Head of caudate nucleus (tissue), 42 donors: ENCODE measurements at places on chromosomes 12 and 14.

GRCh38 chr12:106941481-106942156 is 14.1 kb upstream of the TMEM263 start:
- DNase-seq = no peak

- DNase-seq = no peak
These were observed 294.0 kb downstream of the PPFIA2 start for GRCh38 chr12:81465191-81465590.

DNA sequence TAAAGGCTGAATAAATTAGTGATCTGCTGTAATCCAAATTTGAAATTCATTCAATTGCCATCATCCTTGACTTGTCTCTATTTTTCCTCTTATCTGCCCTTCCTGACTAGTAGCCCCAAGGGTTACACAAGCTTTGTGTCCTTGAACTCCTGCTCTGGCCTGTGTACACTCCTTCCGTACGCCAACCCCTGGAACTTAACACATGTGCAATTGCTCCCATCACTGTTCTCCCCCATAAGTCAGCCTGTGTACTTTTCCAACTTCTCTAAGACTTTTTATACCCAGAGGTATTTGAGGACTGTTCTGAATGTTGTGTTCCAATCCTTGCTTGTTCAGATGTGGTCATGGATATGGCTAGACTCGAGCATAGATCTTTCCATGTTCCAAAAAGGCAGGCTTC is 171.1 kb upstream of the G2E3 start:
- no peak for DNase-seq

DNA sequence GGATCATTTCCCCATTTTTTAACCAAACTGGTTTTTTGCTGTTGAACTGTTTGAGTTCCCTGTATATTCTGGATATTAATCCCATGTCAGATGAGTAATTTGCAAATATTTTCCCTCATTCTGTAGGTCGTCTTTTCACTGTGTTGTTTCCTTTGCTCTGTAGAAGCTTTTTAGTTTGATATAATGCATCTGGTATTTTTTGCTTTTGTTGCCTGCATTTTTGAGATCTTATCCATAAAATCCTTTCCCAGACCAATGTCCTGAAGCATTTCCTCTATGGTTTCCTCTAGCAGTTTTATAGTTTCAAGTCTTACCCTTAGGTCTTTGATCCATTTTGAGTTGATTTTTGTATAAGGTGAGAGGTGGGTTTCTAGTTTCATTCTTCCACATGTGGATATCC is 71.3 kb downstream of the LRP6 start:
- DNase-seq = no peak

- no peak for DNase-seq
These were observed 42.3 kb upstream of the EPS8 start for GRCh38 chr12:15831315-15831978.

DNA sequence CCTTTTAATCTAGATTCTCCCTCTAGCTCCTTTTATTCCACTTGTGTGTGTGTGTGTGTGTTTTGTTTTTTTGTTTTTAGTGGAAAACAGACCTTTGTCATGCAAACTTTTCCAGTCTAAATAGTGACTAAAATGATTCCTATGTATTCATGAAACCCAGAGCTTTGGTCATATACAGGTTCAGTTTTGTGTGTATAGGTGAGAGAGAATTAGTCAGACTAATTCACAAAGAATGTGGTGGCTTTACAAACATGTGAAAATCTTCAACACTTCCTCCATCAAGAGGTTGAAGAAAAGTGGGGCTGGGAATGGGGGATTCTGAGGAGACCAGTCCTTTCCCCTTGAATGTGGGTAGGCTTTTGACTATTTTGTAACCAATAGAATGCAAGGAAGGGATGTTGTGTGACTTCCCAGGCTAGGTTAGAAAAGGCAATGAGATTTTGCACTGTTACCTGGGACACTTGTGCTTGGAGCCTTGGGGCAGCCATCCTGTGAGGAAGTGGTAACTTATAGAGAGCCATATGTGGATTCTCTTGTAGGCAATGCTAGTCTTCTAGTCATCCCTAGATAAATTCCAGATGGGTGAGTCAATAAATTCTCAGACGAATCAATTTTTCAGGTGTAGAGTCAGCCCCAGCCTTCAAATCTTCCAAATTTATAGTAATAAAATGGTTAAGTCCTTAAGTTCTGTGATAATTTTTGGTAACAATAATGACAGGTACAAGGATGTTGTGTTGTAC is 236.1 kb downstream of the CEP128 start:
- DNase-seq = no peak

- no peak for DNase-seq
These were observed 66.5 kb downstream of the PUS7L start for GRCh38 chr12:43692064-43692463.
